AG10803 (cell line): ENCODE measurements at places on chromosomes 5 and 9.
A peak's percentile ranks its signal among the peaks of the same experiment; 100 is the strongest.

DNA sequence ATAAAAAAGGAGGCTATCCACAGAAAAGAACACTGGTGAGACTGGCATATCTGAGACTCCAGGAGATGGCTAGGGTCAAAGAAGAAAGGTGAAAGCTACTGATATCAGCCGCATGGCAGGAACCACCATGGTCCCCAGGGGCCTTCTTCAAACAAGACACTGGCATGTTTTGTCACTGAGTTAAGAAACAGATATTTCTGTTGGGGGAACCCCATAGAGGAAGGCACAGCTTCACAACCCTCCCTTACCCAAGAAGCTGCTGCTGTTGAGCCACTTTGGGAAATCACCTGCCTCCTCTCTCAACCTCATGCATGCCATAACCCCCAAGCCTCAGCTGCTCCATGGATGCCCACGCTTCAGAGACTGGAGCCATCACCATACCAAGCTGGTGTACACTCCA, 13.3 kb upstream of the BTNL3 start:
- no peak for DNase-seq

GRCh38 chr5:117738571-117738970, 1163.9 kb upstream of the SEMA6A start:
- no peak for DNase-seq

GRCh38 chr5:93635991-93636390, 53.0 kb downstream of the NR2F1 start:
- DNase-seq, result no peak

- DNase-seq, result peak; percentile 25
Observed at GRCh38 chr9:21252721-21253547, 13.1 kb upstream of the IFNA14 start.

- no peak for DNase-seq
Observed at GRCh38 chr5:178902849-178903248, 7.1 kb downstream of the ZFP2 start.
